ENCODE measurements at places on chromosomes 12 and 14. TPM values are rescaled to one million over a fixed set of nuclear protein-coding genes. Genes with fewer than 3 reads are reported as not detected.

TUNAR gene
- not detected for total RNA-seq

DDX54 gene
- 72.2 TPM for total RNA-seq

LBHD2 gene
- total RNA-seq: not detected

DPPA3 gene
- total RNA-seq: not detected

ACADS gene
- 7.6 TPM for total RNA-seq

SERPINA9 gene
- not detected for total RNA-seq

CDKL1 gene
- 10.0 TPM for total RNA-seq

BRAP gene
- total RNA-seq: 24.3 TPM

SAMD15 gene
- 1.7 TPM for total RNA-seq

DEPDC4 gene
- total RNA-seq: 0.22 TPM

TNFAIP2 gene
- total RNA-seq: 35.8 TPM

Measured in thoracic aorta endothelial cell (primary cell).